C1 segment of cervical spinal cord (tissue), 14 donors: ENCODE measurements at places on chromosomes 13 and 19.

DNA sequence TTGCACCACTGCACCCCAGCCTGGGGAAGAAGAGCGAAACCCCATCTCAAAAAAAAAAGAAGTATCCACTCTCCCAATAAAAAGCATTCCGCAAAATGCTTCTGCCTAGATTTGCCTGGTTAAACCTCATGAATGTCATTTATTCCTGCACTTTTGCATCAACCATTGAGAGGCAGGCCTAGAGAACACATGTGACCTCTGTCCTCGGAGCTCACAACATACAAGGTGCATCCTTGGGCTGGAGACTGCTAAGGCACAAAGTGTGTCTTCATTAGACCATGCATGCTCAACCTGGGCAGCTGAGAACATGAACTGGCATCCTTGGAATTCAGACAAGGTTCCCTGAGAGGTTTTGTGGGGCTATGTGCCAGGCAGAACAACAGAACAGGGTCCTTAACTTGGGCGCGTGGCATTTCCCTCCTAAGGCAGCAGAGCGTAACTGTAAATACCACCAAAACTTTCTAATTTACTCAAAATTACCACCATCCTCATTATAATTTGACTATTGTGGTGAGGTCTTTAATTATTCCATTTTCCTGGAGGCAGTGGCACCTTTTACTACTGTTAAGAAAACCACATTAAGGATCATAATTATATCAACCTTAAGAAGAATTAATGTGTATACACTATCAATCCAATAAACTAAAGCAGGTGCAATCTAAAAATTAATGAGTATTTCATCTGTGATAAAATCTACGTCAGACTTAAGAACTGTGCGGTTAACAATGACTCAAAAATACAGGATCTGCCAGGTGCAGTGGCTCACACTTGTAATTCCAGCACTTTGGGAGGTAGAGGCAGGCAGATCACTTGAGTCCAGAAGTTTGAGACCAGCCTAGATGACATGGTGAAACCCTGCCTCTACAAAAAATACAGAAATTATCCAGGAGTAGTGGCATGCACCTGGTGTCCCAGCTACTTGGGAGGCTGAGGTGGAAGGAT lies 13.8 kb downstream of the RCBTB1 start:
- no peak for DNase-seq

DNA sequence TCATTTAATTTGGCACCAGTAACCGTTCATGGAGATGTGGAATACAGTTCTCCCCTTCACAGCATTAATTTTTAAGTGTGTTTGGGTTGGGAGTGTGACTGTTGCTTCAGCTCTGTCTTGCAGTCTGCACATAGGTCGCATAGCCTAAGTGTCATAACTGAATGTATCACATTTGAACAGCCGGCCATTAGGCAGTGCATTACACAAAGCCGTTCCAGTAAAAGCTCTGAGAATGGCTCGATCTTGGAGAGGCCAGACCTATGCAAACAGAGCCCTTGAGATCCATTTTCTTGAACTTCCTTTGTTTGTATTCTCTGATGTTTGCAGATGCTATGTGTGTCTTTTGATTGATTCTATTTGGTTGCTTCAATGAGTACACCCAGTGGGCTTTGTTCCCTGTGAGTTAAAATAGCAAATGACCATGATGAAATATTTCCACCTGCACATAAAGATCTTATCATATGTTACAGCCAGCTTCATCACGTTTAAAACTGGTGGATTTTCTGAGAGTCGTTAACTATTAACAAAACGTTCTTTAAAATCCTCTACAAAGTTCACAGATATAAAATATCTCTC lies 1104.9 kb upstream of the SLC10A2 start:
- no peak for DNase-seq

- DNase-seq = no peak
These were observed 150.2 kb upstream of the VSTM2B start for GRCh38 chr19:29375429-29376119.

- no peak for DNase-seq
These were observed 13.6 kb downstream of the DLEU7 start for GRCh38 chr13:50829896-50830295.

GRCh38 chr13:108419768-108420167 lies 150.2 kb downstream of the TNFSF13B start:
- no peak for DNase-seq

GRCh38 chr13:79992111-79992510 lies 348.8 kb downstream of the SPRY2 start:
- DNase-seq = no peak

DNA sequence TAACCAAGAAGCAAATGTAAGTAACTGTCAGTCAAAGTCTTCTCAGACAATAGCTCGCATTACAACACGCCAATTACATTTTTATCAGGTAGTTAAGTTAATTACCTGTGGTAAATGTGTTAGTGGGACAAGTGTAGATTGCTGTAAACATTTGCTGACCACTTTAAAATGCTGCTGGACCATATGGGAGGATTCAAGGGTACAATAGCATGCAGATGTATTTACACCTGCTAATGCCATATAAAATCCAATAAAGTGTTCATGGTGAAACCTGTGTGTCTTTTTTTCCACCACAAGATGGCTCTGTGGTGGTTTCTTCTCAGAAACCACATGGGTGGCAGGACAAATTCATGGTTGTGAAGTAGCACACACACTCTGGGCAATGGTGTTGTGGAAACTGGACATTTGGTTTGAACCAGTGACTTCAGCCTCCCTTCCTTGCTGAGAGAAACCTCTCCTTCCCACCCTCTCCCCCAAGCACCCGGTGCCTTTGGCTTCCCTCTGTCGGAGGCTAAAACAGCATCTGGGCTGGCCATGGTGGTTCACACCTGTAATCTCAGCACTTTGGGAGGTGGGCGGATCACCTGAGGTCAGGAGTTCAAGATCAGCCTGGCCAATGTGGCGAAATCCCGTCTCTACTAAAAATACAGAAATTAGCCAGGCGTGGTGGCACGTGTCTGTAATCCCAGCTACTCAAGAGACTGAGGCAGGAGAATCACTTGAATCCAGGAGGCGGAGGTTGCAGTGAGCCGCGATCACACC lies 18.1 kb upstream of the GTF3A start:
- no peak for DNase-seq

- DNase-seq = no peak
These were observed 173.8 kb downstream of the EFNB2 start for GRCh38 chr13:106361621-106362020.

GRCh38 chr19:6801485-6802086 lies 29.1 kb downstream of the VAV1 start:
- peak; percentile 32 for DNase-seq

DNA sequence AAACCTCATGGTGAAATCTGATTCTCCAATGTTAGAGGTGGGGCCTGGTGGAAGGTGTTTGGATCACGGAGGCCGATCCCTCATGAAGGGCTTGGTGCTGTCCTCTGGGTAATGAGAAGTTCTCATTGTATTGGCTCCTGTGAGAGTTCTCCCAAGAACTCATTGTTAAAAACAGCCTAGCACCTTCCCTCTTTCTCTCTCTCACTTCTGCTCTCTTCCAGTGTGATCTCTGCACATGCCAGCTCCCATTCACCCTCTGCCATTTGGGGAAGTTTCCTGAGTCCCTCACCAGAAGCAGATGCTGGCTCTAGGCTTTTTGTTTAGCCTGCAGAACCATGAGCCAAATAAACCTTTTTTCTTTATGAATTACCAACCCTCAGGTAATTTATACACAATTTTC lies 3.1 kb upstream of the SUCLA2 start:
- peak; percentile 32 for DNase-seq

- DNase-seq = no peak
These were observed 7.8 kb downstream of the ABCA7 start for GRCh38 chr19:1047696-1048147.

- no peak for DNase-seq
These were observed 1555.4 kb upstream of the MIR17HG start for GRCh38 chr13:89791971-89792630.

DNA sequence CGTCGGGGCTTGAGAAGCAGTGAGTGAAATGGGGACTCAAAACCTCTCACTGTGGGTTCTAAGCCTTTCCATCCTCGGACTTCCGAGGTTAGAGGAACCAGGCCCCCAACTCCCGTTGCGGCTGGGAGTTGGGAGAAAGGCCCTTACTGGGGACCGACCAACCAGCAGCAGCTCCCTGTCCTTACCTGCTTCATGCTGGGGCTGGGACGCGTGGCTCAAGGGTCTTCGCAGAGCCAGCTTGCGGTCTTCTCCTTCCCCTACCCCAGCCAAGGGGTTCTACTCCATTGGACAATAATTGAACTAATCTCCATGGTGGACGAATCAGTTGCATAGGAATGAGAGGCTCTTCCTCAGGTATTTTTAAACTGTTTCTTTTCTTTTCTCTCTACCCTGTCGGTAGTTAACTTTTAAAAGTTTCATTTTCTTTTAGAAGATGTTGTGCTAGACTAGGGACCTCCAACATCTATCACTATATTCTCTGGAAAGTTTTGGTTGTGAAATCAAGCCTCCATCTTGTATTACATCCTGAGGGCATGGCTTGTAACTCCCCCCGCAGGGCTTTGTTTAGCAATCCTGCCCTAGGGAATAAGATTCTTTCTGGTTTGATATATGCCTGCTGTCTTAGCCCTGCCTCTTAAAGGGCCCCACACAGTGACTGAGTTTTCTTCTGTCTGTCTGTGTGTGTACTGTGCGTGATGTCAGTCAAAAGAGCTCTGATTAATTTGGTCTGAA lies 1027.1 kb upstream of the PCDH9 start:
- no peak for DNase-seq

DNA sequence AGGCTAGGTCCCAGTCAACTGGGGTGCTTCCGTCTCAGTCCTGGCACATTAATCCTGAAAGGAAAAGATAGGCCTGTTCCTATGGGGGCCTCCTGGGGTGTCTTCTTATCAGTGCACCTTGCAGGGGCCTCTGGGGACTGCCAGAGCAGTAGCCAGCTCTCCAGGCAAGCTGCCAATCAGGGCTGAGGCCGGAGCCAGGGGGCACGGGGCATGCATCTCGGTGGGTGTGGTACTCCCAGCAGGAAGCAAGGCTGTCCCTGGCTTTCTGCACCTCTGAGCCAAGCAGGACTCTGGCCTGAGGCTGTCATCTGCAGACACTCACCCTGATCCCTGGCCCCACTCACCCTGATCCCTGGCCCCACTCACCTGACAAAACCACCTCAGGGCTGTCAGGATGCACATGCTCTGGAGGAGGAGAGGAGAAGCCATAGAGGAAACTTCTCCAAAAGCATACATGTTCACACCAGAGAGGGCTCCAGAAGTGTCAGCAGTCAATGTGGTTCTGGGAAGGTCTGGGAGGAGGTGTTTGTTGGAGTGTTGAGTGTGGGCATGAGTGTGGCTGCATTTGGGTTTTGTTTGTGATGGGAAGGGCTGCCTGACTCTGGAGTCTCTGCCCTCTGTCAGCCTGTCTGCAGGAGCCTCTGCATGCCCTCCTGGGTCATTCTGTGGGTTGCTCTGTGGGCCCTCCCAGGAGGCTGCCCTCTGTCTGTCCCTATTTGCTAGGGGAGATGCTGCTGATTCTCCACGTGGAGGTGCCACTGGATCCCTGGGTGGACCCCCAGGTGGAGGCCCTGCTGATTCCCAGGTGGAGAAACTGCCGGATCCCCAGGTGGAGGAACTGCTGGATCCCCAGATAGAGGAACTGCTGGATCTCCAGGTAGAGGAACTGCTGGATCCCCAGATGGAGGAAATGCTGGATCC lies 22.7 kb upstream of the KCTD15 start:
- DNase-seq = no peak

DNA sequence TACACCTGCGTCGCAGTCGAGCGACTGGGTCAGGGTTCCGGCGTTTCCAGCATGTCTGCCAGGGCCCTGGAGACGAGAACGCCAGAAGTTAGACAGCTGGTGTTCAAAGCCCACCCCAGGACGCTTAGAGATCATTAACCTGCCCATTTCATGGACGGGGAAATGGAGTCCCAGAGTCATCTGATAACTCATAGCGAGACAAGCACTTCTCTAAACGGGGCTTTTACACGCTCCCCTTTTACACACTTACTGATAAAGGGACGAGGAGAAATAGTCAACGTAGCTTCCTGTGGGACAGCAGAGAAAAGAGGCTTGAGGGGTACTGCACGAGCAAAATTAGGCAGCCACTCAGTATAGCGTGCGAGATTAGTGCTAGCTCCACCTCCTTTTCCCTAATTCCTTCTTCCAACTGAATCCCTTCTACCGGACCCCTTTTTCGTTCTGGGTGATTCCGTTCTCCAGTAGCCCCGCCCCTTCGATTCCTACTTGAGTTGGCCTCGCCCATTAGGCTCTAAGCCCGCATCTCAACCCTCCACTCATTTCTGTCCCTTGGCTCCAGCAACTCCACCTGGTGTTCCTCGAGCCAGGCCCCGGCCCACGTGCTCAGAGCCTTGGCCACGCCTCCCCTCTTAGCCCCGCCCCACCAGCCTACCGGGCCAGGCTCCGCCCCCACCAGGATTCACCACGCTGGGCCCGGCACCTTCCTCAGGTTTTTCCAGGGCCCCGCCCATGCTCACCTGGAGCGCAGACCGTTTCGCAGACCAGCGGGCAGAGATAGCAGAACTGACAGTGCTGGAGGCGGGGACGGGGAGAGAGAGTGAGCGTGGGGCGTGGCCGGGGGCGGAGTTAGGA lies 3.7 kb downstream of the HRC start:
- no peak for DNase-seq

DNA sequence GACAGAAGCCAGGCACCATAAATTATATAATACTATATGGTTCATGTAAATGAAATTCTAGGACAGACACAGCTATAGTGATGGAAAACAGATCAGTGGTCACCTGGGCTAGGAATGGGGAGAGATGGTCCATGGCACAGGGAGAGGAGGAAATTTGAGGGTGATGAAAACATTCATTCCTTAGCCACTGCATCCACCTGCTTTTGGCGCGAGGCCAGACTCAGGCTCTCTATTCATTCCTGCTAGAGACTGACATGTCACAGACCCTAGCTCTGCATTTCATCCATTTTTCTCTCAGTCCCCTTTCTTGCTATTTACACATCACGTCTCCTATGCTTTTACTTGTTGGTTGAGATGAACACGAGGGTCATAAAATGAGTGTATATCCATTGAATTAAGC lies 628.3 kb upstream of the SLC10A2 start:
- DNase-seq = no peak

DNA sequence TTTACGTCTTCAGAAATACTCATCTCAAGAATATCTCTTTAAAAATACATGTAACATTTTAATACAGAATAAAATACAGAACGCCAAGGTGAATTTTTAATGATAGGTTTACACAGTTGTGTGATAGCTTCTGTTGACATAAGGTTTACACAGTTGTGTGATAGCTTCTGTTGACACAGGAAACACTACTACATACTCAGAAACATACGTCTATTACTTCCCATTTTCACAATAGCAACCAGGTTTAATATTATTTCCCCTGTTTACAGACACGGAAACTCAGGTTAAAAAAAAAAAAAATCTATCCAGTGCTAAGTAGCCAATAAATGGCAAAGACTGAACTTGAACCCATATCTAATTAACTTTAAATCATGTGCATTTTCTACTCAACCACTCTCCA lies 571.2 kb downstream of the LIG4 start:
- DNase-seq = no peak
